Progenitor cell of endocrine pancreas (in vitro differentiated cells): ENCODE measurements at places on chromosomes 5 and 9.

- DNase-seq: no peak
- H3K4me1 ChIP-seq: no peaks in the 10 kb centered on the region
- H3K27ac ChIP-seq: no peak overlapping the region
Observed at GRCh38 chr9:99403371-99403770, 181.3 kb downstream of the SEC61B start.

DNA sequence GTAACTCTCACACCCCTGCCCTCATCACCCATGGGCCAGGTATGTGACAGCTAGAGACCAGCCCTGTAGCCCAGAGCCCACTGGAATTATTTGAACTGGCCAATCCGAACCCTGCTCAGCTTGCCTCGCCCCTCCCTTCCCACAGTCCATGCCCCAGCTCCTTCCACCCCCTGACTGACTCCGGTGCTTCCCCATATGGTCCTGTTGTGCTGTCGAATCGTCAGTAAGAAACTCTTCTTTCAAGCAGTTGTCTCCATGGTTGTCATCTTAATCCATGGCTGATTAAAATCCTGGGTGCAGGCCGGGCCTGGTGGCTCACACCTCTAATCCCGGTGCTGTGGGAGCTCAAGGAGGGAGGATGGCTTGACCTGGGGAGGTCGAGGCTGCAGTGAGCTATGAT is 118.5 kb downstream of the COL23A1 start:
- H3K27ac ChIP-seq: no peak overlapping the region
- no peak overlapping the region for H3K4me3 ChIP-seq
- peaks cover 1% of the 10 kb centered on the region for H3K36me3 ChIP-seq
- DNase-seq: no peak
- H3K4me1 ChIP-seq: peaks cover 22% of the 10 kb centered on the region
- peaks cover 17% of the 10 kb centered on the region for H3K27me3 ChIP-seq

DNA sequence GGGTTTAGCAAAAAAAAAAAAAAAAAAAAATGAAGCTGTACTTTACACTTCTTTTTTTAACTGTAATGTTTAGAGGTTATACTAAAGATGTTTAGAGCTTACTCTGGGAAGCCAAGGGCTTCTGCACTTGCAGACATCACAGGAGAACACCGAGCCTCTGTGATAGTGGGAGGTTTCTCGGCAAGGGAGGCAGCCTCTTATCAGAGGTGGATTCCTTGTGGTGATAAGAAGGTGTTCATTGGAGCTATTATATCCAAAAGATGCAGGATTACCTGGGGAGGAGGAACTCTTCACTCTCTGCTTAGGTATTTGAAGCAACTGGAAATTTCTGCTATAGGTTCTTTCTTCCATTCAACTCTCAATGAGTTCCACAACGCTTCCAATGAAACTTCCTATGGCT is 171.2 kb upstream of the SLC12A2 start:
- peaks cover 24% of the 10 kb centered on the region for H3K4me1 ChIP-seq
- no peak overlapping the region for H3K4me3 ChIP-seq

DNA sequence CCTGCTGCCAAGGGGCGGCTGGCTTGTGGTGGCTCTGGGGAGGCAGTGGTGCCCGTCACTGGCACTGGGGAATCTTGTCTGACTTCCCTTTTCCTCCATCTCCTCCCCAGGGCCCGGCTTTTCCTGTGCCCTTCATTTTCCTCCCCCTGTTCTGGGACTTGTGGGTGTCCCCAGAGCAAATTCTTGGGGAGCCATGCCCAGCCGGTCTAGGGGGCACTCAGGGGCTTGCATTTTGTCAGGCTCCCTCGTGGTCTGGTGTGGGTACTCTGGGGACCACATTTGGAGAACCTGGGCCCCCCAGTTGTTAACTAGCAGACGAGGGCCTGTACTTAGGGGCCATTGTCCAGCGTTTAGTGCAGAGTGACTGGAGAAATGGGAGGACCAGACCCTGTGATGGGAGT is 105.2 kb upstream of the IER5L start:
- peaks cover 12% of the 10 kb centered on the region for H3K4me1 ChIP-seq
- H3K27ac ChIP-seq: no peak overlapping the region
- no peak overlapping the region for H3K4me3 ChIP-seq

- peak; percentile 12 for DNase-seq
- H3K4me3 ChIP-seq: no peak overlapping the region
- no peak overlapping the region for H3K27ac ChIP-seq
Observed at GRCh38 chr9:100637787-100638186, 59.9 kb downstream of the CAVIN4 start.

- no peak overlapping the region for H3K27ac ChIP-seq
- no peaks in the 10 kb centered on the region for H3K27me3 ChIP-seq
- no peaks in the 10 kb centered on the region for H3K4me1 ChIP-seq
- DNase-seq: no peak
- H3K4me3 ChIP-seq: no peak overlapping the region
Observed at GRCh38 chr5:117380316-117380715, 805.7 kb upstream of the SEMA6A start.

GRCh38 chr5:95617057-95617456 is 2.8 kb upstream of the GPR150 start:
- no peak for DNase-seq
- peaks cover 38% of the 10 kb centered on the region for H3K27me3 ChIP-seq

GRCh38 chr5:89436464-89436863 is 553.5 kb upstream of the MEF2C start:
- DNase-seq: no peak
- peaks cover 23% of the 10 kb centered on the region for H3K4me1 ChIP-seq
- H3K4me3 ChIP-seq: no peak overlapping the region
